Suppressor macrophage (primary cell): ENCODE measurements at places on chromosomes 3 and 15.

GRCh38 chr3:130841357-130841756, 52.5 kb upstream of the ATP2C1 start:
- peak; percentile 27 for DNase-seq

GRCh38 chr3:171190668-171191067, 164.1 kb upstream of the SLC2A2 start:
- no peak for DNase-seq

DNA sequence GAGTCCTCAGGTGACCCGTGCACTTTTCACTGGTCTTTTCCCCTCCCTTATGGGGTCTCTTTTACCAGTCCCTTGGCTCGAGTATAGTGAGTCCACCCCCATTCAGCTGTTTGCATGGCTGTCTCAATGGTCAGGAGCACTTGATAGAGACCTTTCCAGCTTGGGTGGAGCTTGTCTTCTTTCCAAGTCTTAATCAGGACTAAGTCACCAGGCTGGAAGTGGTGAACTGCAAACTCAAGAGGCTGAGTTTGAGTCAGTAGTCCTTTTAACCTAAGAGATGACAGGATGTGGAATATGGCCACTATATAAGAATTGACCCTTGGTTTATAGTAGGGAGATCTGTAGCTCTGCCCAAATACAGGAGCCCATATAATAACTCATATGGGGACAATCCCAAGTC, 279.7 kb downstream of the PYDC2 start:
- no peak for DNase-seq

GRCh38 chr3:55617385-55617784, 130.3 kb upstream of the WNT5A start:
- DNase-seq = no peak

DNA sequence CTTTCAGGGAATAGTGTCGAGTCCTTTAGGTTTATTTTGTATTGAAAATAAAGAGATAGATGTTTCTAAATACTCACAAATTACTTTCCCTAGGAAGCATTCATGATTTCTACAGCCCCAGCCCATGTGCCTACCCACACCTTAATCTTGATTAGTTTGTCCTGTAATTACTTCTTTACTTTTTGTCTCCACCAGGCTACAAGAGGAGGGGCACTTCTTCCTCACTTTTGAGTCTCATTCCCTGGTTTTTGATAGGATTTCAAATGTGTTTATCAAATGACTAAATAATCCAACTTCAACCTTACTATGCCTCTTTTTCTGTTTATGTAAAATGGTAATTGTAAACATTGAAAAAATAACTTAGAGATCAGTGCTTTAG, 1.8 kb downstream of the PXK start:
- DNase-seq = no peak

GRCh38 chr15:52765785-52766184, 24.4 kb downstream of the ONECUT1 start:
- peak; percentile 34 for DNase-seq

- no peak for DNase-seq
Observed at GRCh38 chr3:132781922-132782321, 59.7 kb upstream of the NPHP3 start.

DNA sequence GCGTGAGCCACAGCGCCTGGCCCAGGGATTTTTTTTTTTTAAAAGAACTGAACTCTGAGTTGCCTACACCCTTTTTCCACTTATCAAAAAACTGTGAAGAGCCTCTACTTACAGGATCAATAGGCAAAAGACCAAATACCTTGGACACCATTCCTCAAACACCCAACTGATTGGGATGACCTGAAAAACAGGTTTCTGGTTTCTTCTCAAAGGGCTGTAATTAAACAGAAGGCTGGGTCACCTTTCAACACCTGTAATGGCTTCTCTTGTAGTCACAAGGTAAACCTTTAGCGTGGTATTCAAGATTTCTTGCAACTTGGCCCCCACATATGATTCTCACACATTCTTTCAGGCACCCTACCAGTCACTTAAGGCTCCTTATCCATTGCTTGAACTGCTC, 38.4 kb upstream of the PLXND1 start:
- no peak for DNase-seq

DNA sequence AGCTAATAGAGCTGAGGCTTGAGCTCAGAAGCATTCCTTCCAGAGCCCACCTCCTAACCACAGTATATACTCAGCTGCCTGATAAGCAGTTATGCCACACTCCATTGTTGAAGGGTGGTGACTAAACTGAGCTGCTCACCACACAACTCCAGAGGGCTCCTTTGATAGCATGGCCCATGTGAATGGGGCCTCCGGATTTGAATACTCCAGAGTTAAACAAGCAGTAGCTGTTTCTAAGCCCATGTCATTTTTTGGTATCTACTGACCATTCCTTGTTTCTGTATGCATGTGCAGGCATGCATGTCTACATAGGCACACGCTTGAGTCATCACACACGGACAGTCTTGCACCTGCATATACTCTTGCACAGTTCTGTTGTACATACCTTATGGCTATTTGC, 28.9 kb downstream of the IGSF10 start:
- DNase-seq = peak; percentile 22

DNA sequence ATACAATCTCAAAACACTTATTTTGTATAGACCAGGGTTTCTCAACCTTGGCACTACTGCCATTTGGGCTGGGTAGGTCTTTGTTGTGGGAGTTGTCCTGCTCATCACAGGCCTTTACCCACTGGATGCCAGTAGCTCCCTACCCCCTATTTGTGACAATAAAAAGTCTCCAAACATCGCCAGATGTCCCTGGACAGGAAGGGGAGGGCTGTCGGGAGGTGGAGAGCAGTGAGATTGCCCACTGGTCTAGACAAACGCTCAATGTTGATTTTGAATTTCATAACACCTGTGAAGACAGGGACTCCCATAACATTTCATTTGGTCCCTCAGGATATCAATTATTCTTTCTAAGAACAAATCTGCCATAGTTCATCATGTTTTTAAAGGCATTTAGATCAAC, 151.7 kb upstream of the PTPRG start:
- no peak for DNase-seq

DNA sequence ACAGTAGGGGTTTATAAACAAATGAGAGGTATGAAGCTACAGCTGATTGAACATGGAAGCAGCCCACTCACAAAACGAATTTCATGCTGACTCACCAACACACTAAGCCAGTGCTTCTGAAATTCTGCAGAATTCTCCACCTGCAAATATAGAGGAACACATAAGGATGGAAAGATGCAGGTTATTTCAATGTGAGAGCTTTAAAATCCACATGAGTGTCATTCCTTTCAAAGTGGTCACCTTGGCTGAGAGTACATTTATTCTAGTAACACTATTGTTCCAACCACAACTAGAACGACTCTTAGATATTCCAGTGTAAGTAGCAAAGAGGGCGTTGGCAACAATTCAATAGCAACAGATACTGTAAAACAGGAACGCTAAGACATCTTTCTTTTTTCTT, 189.9 kb upstream of the TSC22D2 start:
- no peak for DNase-seq

- DNase-seq = peak; percentile 40
Observed at GRCh38 chr3:4750306-4750968, 228.8 kb upstream of the BHLHE40 start.

- DNase-seq = no peak
Observed at GRCh38 chr3:46542801-46543201, 23.3 kb downstream of the LRRC2 start.

DNA sequence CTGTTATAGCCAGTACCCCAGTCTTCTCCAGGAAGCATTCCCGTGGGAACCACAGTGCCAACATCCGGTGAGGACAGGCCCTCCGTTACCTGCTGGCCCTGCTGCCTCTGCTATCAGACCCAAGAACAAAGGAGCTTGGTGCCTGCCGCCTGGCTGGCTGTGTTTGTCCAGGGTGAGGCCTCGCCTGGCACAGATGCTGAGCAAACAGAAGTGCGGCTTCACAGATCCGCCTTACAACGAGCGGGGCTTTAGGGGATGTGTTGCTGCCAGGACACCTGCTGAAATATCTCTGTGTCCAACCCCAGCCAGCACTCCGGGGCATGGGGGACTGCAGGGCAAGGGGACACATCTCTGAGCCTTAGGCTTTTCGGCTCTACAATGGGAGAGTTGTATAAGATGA, 2.2 kb upstream of the EPHB3 start:
- no peak for DNase-seq

DNA sequence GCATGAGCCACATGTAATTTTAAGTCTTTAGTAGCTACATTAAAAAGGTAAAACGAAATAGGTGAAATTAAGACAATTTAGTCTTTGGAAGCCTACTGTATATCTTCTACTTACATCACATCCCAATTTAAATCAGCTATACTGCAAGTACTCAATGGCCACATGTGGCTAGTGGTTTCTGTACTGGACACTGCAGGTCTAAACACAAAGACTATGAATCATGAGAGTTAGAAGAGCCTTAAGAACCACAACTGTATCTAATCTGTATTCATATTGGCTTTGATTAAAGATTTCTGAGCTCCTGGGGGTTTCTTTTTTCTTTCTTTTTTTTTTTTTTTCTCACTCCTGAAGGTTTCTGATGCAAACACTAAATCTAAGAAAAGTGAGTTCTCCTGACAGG, 2.3 kb upstream of the EIF1B start:
- DNase-seq = no peak

GRCh38 chr3:61073566-61074165, 177.6 kb downstream of the FHIT start:
- DNase-seq = no peak

DNA sequence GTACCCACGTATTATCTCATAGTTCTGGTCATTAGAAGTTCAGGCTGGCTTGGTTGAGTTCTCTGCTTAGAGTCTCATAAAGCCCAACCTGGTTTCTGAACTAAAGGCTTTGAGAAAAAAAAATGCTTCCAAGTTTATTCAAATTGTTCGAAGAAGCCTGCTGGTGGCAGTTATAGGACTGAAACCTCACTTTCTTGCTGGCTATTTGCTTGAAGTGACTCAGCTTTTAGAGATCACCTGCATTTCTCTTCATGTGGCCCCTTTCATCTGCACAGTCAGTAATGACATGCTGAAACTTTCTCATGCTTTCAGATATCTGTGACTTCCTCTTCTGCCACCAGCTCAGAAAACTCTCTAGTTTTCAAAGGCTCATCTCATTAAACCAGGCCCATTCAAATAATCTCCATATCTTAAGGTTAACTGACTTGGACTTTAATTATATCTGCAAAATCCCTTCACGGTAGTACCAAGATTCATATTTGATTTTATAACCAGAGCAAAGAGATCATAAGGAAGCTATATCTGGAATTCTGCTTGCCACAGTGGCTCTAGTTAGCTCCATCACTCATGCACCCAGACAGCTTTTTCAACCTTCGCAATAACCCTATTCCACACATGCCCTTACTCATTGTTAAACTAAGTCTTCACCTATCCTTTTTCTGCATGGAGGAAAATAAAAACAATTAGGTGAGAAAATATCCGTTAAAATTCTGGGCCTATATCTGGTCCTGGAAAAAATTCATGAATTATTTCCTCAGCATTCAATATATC, 433.8 kb upstream of the CBLB start:
- DNase-seq = no peak

DNA sequence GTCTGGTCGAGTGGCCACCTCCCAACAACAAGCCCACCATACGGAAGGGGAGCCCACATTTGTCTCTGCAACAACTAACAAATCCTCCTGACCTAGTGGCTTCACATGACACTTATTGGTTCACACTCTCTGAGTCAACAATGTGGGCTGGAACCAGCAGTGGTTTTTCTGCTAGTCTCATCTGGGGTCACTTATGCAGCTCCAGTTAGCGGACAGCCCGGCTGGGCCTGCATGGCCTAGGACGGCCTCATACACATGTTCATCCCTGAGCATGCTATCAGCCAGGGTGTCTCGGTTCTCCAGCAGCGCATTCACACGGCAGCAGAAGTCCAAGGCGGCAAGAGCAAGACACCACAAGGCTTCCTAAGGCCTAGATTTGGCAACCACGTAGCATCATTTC, 281.7 kb downstream of the XXYLT1 start:
- peak; percentile 43 for DNase-seq

DNA sequence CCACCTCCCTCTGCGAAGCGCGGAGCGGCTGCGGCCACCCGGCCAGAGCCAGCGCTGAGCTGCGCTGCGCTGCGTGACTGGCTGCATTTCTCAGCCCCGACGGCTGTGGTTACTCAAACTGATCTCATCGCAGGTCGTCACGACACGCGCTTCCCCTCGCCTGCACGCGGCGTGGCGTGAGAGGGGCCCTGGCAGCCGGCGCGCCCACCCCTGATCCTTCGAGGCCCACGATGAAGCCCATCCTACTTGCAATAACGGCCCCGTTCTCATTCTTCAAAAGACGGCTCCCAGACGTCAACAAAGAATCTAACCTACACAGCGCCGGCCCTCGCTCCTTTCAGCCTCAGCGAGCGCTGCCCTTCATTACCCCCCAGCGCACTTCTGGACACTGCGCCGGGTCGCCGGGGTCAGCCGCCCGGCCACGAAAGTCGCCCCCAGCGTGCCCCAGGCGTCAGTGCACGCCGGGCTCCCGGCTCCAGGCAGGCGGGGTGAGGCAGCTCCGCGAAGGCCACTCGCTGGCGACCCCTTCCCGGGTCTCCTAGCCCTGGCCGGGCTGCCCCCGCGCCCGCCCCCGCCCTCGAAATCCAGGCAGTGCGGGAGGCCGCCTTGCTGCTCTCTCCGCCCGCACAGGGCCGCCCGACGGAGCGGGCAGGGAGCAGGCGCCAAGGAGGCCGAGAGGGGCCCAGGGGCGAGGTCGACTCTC, 9.9 kb upstream of the LEKR1 start:
- peak; percentile 85 for DNase-seq

DNA sequence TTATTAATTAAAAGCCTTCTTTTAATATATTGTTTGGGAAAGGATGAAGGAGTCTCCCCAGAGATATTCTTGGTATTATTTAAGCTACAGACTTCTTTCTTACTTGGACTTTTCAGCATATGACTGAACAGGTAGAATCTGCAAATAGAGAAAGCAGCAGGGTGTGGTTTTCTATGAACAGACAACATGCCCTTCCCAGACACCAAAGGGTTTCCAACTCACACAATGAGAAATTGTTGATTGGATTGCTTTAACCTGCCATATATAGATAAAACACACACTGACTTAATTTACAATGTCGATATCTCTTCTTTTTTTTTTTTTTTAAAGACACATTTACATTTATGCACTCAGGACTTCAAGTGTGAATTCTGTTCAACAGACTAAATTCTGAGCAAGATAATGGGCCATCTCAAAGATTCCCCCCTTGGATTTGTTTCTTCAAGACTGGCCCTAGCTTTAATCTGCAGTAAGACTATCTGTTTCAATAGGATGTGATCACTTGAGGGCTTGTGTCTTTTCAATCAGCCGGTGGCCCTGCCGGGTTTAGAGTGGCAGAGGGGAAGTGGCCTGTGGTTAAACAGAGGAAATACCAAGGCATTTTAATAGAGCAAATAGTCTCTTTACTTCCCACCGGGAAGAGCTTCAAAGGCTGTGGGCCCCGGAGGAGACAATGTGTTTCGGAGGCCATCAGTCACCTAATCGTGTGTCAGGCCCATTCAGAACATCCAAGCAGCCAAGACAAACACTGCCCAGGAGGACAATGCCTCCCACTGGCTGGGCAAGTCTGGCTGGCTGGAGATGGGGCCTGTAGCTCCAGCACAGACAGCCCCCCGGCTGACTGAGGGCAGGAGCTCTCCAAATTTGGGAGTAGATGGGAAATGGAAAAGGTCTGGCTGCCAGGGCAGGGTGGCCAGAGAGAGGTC, 6.1 kb downstream of the IL17RD start:
- peak; percentile 61 for DNase-seq
